ENCODE measurements at places on chromosomes 4 and X.

- DNase-seq = no peak
These were observed 80.5 kb downstream of the ZNF330 start for GRCh38 chr4:141301216-141301615.

DNA sequence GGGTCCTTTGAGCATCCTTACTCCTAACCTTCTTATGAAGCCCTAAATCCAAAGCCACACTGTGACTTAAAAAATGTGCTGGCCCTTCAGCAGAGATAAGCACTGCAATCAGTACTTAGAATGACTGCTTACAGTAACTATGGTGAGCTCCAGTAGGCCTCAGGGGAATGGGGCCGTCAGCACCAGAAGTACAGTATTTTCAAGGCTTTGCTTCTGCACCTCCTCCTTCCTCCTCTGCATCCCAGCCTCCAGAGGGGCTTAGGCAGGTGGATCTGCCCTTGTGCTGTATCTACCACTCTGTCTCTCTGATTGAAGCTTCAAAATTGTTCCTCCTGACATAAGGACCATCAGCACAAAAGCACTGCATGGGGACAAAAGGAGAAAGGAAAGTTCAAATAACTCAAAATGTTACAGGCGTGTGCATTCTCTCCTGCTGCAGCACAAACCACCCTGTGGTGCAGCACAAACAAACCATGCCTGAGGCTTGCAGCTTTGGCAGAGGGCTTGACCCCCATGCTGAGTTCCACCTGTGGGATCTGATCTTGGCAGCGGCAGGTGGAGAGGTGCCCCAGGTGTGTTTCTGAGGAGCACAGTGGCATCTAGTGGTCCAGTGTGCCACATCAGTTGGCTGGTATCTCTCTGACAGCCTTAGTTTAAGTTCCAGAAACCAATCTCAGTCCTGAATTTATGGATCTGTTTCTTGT lies 164.7 kb downstream of the SOWAHB start:
- no peak for DNase-seq

- DNase-seq = no peak
These were observed 211.3 kb upstream of the INTU start for GRCh38 chr4:127421437-127421836.

GRCh38 chrX:37599729-37600128 lies 28.3 kb downstream of the LANCL3 start:
- no peak for DNase-seq

DNA sequence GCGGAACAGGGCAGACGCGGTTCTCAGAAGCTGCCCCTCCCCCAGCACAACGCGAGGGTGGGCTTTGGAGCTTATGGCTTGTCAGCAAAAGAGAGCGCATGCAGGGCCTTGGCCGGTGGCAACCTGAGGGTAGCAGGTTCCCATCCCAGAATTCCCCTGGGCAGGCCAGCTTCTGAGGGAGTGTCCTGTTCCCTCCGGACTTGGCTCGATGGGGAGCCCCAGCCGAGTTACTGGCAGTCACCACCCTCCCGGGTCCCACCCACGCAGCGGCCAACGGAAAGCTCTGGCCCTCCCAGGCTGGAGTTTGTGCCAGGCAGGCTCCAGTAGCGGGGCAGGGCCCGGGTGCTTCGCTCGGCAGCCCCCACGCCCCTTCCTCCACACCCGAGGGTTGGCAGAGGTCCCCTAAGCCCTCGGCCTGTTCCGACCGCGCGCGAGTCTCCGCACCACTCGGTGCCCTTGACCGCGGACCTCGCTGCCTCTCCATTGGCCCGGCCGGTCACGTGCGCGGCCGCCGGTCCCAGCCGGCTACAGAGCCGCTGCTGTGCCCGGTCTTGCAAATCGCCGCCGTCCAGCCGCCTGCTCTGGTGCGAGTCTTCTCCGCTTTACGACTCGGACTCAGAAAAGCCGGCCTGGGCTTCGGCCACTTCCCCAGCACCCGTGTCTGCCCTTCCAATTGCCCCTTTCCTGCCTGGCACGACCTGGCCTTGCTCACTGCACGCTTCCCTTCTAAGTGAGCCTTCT lies 20.9 kb upstream of the MTM1 start:
- peak; percentile 74 for DNase-seq

DNA sequence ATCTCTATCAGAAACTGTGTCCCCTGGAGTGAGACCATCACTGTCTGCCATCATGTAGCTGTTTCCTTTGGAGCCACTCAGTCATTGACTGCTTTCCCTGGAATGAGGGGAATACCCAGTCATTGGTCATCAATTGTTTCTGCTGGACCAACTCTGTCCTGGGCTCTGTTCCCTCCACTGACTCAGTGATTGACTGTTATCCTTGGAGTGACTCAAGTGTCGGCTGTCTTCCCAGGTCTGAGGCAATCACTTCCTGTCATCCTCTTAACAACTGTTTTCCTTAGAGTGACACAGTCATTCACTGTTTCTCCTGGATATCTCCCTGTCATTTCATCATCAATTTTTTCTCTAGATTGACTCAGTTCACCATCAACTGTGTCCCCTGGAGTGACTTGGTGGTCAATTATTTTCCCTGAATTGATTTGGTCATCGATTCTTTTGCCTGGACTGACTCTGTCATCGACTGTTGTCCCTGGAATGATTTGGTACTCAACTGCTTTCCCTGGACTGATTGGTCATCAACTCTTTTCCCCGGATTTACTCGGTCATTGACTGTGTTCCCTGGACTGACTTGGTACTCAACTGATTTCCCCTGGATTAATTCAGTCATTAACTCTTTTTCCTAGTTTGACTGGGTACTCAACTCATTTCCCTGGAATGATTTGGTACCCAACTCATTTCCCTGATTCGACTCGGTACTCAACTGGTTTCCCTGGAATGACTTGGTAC lies 327.9 kb upstream of the VCX start:
- no peak for DNase-seq

DNA sequence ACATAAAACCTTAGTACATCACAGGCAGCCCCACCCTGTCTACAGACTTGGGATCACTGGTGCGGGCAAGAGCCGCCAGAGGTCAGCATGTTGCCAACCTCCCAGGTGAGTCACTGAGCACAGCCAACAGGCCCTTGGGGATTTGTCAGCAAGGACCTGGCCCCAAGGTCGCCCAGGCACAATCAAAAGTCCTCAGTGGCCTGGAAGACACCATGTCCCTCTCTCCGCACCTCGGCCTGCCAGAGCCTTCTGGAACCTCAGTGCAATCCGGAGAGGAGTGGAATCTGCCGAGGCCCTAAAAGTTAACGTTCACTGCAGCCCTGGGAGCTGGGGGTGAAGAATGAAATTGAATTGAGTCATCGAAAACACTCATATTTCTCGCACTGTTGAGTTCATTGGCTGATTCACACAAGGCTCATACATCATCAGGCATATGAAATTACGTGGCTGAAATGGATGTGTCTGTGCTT lies 74.3 kb downstream of the WFS1 start:
- no peak for DNase-seq

GRCh38 chr4:130850019-130850524 lies 1754.1 kb downstream of the C4orf33 start:
- DNase-seq = peak; percentile 31

GRCh38 chr4:110610940-110611831 lies 11.7 kb downstream of the PITX2 start:
- no peak for DNase-seq

- no peak for DNase-seq
These were observed 54.5 kb downstream of the RHOH start for GRCh38 chr4:40251366-40251765.

GRCh38 chr4:128796934-128797333 lies 12.6 kb upstream of the JADE1 start:
- no peak for DNase-seq

DNA sequence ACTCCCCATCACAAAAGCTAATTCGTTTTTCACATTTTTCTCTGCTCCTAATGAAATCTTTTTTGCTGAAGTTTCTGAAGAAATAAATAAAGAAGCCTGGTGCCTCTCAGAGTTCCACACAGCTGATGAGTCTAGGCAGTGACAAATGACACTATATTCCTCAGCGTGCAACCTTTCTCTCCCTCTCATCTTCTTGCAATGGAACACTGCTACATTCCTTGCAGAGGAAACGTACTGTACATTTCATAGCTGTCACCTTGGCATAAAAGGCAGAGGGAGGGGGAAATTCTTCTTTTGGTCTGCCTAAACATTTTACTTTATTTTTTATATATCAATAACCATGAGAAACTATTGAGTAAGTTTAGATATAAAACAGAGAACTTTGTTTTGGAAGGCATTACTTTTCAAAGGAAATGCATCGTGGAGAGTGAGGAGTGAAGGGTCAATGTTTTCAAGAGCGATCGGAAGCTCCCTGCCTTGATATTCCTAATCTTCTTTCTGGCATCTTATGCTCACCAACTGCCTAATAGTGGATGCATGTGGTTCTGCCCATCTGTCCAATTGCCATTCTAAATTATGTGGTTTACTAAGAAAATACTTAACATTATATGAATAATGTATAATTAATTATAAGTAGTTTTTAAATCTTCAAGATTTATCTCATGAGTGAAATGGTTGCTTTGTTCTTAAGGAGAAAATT lies 29.4 kb downstream of the SNCA start:
- no peak for DNase-seq

GRCh38 chr4:164512124-164512523 lies 241.8 kb upstream of the SMIM31 start:
- no peak for DNase-seq

- DNase-seq = no peak
These were observed 556.4 kb upstream of the CPEB2 start for GRCh38 chr4:14445882-14446281.

DNA sequence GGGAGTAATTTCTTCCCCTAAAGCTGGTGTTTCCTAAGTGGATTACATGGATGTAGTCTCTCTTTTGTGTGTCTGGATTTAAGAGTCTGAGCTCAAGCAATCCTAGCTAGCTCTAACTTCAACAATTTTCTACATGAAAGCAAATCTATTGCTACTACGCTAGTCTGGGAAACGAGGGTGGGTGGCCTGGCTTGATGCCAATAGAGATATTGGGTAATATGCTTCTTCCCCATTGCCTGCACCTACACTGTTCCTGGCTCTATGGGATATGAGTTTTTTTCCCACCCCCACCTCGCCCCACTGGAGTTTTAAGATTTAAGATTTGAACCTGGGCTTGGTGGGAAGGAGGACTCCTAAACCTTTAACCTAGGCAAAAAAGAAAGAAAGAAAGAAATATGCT lies 158.8 kb downstream of the RBM46 start:
- DNase-seq = no peak

DNA sequence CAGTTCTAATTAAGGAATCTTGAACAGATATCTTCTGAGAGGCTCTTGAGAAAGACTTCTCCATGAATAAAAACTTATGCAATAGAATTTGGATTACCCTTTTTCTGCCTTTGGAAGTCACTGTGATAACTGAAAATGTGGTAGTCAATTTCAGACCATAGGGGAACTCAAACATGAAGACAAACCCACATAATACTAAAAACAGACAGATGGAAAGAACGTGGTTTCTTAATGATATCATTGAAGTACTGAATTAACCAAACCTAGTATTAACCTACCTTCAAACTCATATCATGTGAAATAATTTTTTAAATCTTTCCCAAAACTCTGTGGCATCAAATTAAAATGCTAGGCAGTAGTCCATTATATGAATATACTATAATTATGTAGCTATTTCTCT lies 153.5 kb downstream of the CAMK2D start:
- DNase-seq = no peak

DNA sequence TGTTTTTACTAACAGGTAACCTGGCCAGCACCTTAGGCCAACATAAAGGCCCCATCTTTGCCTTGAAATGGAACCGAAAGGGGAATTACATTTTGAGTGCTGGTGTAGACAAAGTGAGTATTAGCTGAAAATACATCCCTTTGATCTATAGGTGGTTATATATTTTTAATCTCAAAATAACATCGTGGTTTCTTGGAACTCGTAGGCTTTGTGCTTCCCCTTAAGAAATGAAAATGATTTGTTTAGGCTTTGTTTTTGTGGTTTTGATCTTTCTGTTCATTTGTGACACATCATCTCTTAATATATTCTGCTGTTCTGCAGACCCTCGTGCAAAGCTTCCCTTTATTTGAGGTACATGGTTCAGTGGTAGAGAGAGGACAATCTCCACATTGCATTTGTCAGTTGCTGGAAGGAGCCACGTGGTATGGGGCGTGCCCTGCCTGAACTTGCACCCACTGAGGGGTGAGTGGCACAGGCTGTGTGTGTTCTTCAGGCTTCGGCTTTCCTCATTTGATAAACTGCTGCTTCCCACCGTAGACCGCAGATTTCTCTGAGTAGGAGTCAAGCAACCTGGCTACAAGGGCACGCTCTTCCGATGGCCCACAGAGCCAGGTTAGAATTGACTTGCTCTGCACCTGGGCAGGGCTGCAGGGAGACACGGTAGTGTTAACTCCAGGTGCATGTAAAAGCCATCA lies 72.2 kb downstream of the GPR143 start:
- no peak for DNase-seq

- peak; percentile 74 for DNase-seq
These were observed 24.0 kb upstream of the MTHFD2L start for GRCh38 chr4:74133786-74134499.

GRCh38 chr4:8756816-8757215 lies 114.8 kb downstream of the HMX1 start:
- no peak for DNase-seq

DNA sequence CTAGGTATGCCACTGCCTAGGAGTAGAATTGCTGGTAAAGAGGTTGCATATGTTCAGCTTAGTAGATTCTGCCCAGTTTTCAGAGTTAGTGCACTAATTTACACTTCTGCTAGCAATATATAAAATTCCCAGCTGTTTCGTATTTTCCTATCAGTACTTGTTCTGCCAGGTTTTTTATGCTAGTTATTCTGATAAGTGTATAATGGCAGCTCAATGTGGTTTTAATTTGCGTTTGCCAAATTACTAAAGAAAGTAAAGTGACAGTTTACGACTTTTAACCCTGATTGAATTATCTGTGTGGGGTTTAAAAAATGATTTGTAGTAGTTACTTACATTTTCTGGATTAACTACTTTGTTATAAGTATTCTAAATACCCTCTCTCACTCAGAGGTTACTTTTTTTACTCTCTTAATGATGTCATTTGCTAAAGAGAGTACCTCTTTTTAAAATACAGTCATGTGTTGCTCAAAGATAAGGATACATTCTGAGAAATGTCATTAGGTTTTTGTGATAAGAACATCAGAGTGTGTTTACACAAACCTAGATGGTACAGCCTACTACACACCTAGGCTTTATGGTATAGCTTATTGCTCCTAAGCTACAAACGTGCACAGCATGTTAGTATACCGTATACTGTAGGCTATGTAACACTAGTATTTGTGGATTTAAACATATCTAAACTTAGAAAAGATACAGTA lies 363.2 kb downstream of the IL15 start:
- no peak for DNase-seq

- peak; percentile 85 for DNase-seq
These were observed at the start of gene JAKMIP1 for GRCh38 chr4:6200011-6200921. Gene JAKMIP1 (minus strand): TSS chr4:6200549. CDS start chr4:6112850, 87,699 bp downstream.

- no peak for DNase-seq
These were observed 65.2 kb upstream of the SLC7A11 start for GRCh38 chr4:138307319-138307718.

DNA sequence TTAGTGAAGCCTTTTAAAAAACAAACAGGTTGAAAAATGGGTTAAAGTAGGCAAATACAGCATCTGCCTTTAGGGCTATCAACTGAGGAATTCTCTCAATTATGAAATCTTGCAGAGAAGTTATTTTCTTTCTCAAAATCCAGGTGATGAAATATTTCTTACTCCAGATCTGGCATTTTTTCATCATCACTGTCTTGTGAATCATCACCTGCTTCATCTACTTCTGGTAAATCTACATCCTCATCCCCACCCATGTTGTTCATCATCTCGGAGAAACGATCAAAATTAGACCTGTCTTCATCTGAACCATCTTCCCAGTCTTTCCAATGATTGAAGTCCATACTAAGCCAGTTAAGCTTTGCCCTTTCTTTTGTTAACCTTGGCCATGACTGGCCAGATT lies 33.3 kb upstream of the HPF1 start:
- DNase-seq = no peak

- no peak for DNase-seq
These were observed 1.6 kb upstream of the ARHGAP10 start for GRCh38 chr4:147730333-147730732.
